ENCODE measurements at places on chromosomes 1 and 21.

- peaks cover 75% of the 10 kb centered on the region for H3K36me3 ChIP-seq
- H3K4me1 ChIP-seq, result peaks cover 97% of the 10 kb centered on the region
- H3K4me3 ChIP-seq, result peak overlapping the region; percentile 72
- H3K27me3 ChIP-seq, result no peaks in the 10 kb centered on the region
- DNase-seq, result peak; percentile 67
Observed at GRCh38 chr1:167489571-167490340, 28.6 kb downstream of the CD247 start.

DNA sequence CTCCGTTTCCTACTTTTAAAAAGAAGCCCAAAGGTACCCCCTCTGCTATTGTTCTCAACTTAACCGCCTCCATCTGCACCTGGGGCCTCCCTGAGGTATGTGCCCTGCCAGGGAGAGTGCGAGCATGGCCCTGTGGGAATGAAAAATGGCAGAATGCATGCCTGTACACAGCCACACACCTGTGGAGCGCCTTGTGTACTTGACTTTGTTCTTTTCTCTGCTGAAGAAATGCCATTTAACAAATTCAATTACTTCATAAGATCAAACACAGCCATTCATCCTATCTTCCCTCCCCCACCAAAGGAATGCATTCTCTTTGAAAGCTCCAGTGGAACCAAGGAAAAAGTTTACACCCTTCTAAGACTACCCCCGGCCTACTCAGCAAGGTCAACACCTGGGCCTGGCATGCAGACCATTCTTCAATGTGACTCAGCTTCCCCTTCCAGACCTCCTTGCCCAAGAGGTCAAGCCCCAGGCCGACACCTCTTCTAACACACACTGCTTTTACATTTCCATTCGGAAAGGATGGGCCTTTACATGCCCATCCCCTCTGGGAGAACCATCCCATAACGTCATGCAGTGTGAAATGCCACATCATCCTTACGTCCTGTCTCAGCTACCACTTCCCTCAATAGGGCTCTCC lies 123.7 kb downstream of the SMYD2 start:
- peaks cover 13% of the 10 kb centered on the region for H3K4me1 ChIP-seq
- no peak overlapping the region for H3K27ac ChIP-seq
- no peak for DNase-seq
- peaks cover 3% of the 10 kb centered on the region for H3K27me3 ChIP-seq

DNA sequence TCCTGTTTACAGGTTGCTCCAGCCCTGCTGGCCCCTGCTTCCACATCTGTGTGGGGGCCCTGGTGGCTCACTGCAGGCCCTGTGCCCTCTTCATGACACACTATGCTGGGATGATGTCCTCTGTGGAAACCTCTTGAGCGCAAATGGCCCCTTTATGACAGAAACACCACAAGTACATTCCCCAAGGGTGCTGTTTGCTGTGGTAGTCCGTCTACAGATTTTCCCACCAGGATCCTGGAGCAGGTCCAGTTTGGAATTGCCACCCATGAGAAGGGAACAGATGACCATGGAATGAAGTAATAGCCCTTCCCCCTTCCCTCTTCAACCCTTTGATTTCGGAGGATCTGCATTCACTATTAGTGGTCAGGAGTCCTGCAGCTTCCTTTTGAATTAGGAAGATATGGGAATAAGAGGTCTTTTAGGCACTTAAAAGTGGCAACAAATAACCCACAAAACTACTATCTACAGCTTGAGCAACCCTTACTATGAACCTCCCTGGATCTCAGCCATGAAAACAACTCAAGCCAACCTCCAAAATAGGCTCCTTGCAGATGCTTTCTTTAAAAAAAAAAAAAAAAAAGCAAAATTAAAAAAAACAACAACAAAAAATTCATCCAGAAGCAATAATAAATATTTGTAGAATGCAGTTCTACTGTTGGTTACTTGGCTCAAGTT lies 121.9 kb upstream of the TSPAN2 start:
- no peaks in the 10 kb centered on the region for H3K4me1 ChIP-seq
- no peak overlapping the region for H3K27ac ChIP-seq
- no peaks in the 10 kb centered on the region for H3K36me3 ChIP-seq
- no peak for DNase-seq
- H3K4me3 ChIP-seq, result no peak overlapping the region
- peaks cover 3% of the 10 kb centered on the region for H3K27me3 ChIP-seq

- H3K4me3 ChIP-seq, result no peak overlapping the region
- peaks cover 82% of the 10 kb centered on the region for H3K4me1 ChIP-seq
- DNase-seq, result no peak
- H3K27me3 ChIP-seq, result no peaks in the 10 kb centered on the region
- peak overlapping the region; percentile 85 for H3K27ac ChIP-seq
Observed at GRCh38 chr1:19423130-19423529, 62.2 kb downstream of the CAPZB start.

DNA sequence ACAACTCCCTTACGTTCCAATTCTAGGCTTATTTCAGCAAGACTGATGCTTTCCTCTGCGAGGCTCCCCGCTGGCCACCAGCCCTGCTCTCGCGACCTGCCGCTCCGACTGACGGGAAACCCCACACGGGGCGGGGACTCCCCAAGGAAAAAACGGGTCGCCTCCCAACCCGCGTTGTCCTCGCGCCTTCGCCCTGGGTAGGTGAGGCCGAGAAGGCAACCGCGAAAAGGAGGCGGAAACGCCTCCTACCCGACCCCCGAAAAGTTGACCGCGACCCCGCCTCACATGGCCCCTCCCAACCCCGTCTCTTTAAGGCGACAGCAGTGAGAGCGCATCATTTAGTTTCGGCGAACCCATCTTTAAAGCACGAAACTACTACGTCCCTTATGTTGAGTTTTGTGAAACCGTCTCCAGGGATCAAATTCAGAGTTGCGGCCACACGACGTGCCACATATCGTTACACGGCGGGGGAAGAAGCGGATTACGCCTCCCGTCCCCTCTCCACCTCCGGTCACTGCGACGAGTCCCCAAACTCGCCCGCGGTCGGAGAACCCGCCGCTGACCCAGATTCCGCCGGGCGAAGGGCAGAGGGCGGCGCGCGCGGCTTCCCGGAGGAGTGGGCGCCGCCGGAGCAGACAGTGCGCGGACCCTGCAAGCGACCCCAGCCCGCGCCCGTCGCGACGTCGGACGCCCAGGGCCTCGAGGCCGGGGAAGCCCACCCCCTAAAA lies 1.2 kb downstream of the ANP32E start:
- no peak overlapping the region for H3K27ac ChIP-seq
- H3K36me3 ChIP-seq, result peaks cover 39% of the 10 kb centered on the region
- H3K4me1 ChIP-seq, result peaks cover 24% of the 10 kb centered on the region
- H3K4me3 ChIP-seq, result no peak overlapping the region
- H3K27me3 ChIP-seq, result no peaks in the 10 kb centered on the region

Measured in activated T-cell treated with anti-CD3 and anti-CD28 coated beads, Interleukin-2, amount 50 U/mL, for 24 hours (primary cell).